T-helper 17 cell (primary cell): ENCODE measurements at places on chromosomes 13 and 19.

GRCh38 chr13:42445354-42445753 is 128.6 kb upstream of the TNFSF11 start:
- DNase-seq, result no peak

GRCh38 chr19:33306191-33306590 is 3.9 kb upstream of the CEBPA start:
- DNase-seq, result no peak

DNA sequence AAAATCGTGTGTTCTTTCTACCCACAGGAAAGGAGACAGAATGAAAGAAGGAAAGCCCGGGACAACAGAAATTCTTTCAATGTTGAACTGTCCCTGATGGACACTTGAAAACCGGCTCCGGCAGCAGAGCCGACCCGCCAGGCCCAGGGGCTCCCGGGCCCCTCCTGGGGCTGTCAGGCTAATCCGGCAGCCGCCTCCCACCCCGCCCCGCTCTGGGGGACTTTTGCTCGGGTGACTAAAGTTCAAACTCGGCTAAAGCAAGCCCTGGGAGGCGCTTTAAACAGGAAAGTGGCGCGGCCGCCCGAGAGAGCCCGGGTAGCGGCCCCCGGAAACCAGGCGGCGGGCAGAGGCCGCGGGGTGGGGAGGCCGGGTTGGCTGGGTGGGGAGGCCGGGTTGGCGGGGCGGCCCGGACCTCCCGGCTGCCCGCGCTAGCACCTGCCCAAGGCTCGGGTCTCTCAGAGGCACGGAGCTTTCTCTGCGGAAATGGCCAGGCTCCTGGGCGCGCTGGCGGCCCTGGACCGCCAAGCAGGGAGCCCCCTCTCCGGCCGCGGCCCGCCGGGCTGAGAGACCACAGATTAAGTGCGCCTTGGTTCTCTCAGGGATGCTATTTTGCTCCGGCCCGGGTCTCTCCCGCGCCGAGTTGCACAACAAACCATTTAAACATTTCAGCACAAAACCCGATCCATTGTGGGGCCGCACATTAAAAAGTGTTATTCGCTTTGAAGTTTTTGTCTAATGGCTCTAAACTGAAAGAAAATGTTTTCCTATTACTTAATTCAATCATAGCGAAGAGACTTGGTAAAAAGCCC is 2.6 kb upstream of the GSX1 start:
- no peak for DNase-seq

- DNase-seq, result no peak
These were observed 134.5 kb upstream of the KL start for GRCh38 chr13:32881777-32882145.

DNA sequence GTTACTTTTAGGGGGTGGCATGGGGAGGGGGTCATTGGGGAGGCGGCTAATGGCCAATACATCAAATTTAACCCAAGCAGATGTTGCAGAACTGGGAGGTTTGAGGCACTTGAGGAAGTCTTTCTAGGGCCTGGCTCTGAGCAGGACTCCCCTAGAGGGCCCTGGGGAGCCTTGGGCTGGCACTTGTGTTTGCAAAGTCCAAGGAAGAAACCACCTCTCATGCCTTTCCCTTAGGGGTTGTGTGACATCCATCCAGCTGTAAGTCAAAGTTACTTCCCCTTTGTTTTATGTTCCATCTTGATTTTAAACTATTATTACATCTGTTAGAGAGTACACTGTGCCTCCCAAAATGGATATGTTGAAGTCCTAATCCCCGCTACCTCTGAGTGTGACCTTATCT is 159.9 kb downstream of the KATNAL1 start:
- DNase-seq, result no peak
